ENCODE measurements at places on chromosomes 4 and X.

- DNase-seq: no peak
These were observed 76.2 kb upstream of the PLAC1 start for GRCh38 chrX:134734466-134734952.

DNA sequence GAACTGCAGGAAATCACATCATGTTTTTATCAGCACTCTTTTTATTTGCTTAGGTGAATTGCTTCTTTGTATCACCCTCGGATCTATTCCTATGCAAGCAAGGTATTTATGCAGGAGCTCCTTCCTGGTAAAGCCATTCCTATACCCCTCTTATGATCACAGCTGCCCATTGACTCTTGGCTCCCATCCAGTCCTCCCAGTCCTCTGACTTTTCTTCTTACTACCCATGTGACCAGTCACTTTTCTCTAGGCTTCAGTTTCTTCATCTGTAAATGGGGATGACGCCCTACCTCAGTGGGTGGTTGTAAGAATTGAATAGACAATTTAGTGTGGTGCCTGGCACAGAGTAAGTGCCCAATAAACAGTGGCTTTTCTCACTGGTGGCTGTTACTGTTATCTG is 144.9 kb downstream of the FHIP1A start:
- no peak for DNase-seq

DNA sequence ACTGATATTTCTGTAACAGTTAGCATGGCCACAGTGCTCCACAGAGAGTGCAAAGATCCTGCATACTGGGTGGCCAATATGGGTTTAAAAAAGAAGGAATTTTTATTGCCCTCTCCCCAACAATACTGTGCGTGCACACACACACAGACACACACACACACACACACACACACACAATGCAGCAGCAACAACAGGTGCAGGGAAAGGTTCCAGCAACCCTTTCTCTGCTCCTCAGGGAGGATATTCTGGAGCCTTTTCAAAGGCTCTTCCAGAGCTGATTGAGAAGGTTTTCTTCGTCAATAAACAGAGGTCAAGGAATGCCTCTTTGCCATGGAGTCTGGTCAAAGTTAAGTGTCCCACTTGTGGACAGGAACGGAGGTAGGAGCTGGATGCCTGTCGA is 84.8 kb upstream of the ZFP42 start:
- DNase-seq: no peak

DNA sequence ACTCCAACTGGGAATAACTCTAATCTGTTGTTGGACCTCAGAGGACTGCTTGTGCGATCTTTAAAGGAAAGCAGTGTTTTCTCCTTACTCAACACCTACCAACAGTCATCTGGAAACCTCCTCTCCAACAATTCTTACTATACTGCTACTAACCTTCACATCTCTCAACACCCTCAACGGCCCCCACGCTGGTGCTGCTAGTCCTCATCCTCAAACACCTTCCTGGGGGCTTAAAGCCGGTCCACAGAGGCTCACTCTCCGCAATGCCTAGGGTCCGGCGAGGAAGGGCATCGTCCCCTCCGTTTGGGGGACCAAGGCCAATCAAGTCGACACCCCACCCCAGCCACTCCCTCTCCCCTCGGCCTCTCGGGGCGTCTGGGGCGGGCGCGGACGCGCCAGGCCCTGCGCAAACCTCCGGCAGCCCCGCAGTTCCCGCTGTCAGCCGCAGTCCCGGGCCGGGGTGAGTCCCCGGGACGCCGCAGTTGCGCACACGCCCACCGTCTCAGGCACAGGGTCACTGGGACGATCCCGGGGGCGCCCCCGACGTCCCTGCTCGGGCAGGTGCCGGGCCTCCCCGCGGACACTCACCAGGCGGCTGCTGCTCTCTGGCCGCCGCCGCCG is 418 bp downstream of the TAB3 start:
- no peak for DNase-seq

DNA sequence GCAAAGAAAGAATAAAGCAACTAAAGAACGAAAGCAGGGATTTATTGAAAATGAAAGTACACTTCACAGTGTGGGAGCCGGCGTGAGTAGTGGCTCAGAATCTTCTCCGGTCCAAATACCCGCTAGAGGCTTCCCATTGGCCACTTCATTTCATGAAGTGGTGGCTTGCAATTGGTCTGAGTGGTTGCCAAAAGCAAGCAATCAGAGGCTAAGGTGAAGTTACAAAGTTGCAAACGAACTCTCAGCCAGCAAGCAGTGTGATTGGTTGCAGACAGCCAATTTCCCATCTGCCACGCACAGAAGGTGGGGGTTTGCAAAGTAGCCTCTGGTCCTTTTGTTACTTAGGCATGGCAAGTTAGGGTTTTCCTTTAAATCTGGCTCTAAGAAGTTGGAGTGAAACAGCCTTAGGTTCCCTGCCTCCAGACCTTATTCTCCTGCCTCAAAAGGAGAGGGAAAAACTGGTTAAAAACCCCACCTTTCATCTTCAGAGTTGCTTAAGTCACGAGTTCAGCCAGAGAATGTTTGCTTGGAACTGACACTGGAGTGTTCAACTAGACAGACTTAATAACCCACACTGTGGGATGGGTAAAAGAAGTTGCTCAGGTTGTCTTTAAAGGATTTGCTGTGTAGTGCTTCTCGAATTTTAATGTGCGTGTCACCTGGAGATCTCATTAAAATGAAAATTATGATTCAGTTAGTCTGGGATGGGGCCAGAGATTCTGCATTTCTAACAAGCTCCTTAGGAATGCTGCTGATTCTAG is 6.9 kb upstream of the CLOCK start:
- DNase-seq: no peak

DNA sequence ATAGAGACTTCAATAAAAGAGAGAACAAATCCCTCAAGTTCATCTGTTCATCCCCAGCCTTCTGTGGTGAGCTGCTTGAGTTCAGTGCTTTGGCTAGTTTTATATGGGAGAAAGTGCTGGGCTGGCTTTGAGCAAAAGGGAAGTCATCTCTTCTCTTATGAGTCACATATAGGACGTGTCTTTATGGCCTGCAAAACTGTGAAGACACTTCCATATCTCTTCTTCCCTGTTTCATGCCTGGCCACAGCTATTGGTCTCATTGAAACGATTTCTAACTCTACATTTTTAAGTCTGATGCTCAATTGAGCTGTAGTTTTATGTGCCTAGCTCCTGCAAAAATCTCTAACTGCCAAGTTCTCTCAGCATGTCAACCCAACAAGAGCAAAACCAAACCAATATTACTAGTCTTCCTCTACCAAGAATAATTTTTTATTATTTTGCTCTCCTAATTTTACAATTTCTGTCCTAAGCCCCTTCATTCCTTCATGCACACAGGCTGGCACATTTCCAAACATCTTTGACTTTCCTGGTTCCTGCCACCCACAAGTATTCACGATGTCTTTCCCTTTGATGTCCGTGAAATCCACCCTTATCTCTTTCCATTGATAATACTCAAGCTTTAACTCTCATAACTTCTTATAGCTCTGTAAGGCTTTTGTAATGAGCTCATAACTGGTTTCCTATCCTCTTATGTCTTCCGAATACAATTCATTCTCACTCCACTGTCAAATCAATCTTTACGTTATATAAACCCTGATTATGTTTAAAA is 165.3 kb downstream of the BTC start:
- DNase-seq: no peak

Data from stimulated activated CD4-positive, alpha-beta T cell treated with anti-CD3 and anti-CD28 coated beads, Interleukin-15, amount 100 ng/mL, for 1 hour (primary cell).